ENCODE measurements at places on chromosomes 11 and 22.
A peak's percentile ranks its signal among the peaks of the same experiment; 100 is the strongest.

GRCh38 chr11:30454541-30454940, 131.6 kb downstream of the MPPED2 start:
- DNase-seq: no peak

DNA sequence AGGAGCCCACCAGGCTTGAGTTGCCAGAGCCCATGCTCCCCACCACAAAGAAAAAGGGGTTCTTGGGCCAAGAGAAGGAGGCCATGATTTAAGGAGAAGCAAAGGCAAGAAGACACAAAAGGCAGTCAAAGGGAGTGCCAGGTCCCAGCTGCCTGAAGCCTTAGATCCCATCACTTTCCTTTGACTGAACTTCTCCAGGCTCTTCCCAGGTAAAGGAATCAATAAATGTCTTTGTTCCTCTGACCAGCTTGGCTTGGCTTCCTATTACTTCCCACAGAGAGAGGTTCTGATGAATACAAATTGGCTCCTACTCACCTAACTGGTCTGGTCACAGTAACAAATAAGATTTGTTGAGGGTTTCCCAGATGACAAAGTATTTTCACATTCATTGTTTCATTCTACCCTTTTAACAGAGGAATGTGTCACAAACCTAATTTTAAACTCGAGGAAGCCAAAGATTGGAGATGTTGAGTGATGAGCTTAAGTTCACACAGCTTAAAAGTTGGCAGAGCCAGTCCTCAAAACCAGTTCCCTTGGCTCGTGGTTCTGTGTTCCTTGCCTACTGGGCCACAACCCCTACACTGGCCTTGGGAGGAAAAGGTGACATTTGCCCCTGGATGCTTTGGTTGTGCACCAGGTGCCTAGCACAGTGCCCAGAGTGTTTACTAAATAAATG, 96.4 kb upstream of the SESN3 start:
- no peak for DNase-seq

DNA sequence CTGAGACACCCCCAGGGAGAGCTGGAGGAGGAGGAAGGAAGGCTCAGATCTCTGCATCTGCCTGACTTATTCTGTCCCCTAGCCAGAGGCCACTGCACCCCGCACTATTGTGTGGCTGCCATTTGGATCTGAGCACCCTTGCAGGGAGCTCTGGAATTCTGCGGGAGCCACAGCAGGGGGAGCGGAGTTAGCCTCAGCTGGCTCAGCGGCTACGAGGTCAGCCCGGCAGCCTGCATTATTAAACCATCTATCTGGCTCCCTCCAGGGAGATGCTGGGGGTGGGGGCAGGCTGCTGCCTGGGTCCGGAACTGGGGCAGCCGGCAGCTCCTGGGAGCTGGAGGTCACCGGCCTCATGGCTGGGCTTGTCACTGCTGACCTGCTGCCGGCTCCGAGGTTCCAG, 6.5 kb upstream of the ELFN2 start:
- no peak for DNase-seq

- DNase-seq: no peak
Measured at GRCh38 chr11:33613404-33613803, 87.2 kb downstream of the C11orf91 start.

DNA sequence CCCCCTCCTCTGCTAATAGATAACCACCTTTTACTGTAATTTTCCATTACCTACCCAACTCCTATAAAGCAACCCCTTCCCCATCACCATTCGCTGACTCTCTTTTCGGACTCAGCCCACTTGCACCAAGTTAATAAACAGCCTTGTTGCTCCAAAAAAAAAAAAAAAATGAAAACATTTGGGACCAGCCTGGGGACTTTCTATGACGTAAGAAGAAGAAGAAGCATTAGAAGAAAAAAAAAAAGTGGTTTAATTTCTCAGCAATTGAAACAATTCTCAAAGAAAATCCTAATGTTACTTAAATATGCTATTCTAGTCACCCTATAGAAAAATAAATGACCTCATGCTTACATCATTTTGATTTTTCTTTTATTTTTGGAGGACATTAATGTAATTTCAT, 301.5 kb upstream of the ANO3 start:
- DNase-seq: no peak

GRCh38 chr11:37926772-37927171, 1328.7 kb upstream of the RAG2 start:
- DNase-seq: no peak

- DNase-seq: no peak
Measured at GRCh38 chr11:132106096-132106982, 735.9 kb downstream of the NTM start.

DNA sequence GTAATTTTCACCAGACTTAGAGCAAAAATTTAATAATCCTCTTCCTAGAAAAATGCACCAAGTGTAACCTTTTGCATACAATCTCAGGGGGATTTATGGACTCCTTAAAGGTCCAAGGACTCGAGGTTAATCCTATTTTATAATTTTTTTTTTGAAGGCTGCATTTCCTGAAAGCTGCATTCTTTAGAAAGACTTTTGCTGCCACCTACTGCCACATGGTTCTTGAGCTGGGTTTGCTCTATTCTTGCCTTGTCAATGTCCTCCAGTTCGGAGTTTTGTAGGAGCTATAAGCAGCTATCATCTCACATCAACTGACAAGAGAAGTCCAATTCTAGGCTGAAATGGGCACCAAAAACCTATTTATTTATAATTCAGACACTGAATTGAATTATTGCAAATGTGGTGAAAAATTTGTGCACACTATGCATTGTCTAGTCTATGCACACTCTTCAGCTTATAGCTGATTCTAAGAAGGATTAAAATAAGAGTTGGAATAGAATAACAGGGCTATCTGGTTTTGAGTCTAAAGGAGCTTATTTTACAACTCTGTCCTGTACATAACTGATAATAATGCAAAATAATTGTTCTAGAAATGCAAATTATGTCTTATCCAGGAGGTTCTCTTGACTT, 31.3 kb downstream of the TRAF6 start:
- DNase-seq: peak; percentile 50

GRCh38 chr11:78492973-78493372, 75.4 kb upstream of the GAB2 start:
- no peak for DNase-seq

GRCh38 chr22:40270748-40271373, 75.4 kb upstream of the ADSL start:
- DNase-seq: no peak

- DNase-seq: no peak
Measured at GRCh38 chr11:12983336-12983735, 25.8 kb upstream of the RASSF10 start.

GRCh38 chr11:126109941-126110731, 47.5 kb upstream of the CDON start:
- no peak for DNase-seq

- DNase-seq: no peak
Measured at GRCh38 chr22:30167296-30167695, 79.3 kb downstream of the LIF start.

DNA sequence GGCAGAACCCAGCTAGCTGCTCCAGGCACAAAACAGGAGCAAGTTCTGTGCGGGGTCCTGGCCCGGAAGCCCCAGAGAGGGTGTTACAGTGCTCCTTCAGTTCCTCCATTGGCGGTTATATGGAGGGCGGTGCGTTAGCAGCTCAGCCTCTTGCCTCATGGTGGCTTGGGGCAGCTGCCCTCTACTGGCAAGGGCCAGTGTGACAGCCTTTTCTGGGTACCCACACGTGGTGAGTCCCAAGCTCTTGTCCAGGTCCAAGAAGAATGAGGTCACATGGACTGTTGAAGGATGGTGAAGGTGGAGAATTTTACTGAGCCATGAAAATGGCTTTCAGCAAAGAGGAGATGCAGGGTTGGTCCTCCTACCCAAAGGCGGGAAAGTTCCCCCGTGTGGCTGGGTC, 100.5 kb downstream of the WT1 start:
- no peak for DNase-seq

DNA sequence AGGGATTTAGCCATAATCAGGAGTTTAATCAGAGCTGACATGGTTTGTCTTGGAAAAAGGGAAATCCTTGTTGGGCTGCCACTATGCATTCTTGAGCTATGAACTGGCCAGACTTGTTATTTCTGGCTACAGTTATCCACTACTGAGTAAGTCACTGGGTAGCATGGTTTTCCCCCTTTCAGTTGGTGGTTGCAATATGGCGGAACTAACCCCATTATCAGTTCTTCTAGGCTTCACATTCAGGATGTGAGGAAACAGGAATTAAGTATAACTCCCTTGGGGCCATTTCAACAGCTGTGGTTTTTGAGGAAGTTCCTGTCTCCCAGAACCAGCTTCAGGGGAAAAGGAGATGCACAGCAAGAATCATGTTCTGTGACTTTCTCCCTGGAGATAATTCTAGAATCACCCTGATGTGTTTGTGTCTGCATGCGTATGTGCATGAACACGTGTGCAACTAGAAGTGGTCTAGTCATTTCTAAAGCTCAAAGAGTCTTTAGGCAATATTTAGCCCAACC, 103.0 kb upstream of the CD44 start:
- DNase-seq: no peak

DNA sequence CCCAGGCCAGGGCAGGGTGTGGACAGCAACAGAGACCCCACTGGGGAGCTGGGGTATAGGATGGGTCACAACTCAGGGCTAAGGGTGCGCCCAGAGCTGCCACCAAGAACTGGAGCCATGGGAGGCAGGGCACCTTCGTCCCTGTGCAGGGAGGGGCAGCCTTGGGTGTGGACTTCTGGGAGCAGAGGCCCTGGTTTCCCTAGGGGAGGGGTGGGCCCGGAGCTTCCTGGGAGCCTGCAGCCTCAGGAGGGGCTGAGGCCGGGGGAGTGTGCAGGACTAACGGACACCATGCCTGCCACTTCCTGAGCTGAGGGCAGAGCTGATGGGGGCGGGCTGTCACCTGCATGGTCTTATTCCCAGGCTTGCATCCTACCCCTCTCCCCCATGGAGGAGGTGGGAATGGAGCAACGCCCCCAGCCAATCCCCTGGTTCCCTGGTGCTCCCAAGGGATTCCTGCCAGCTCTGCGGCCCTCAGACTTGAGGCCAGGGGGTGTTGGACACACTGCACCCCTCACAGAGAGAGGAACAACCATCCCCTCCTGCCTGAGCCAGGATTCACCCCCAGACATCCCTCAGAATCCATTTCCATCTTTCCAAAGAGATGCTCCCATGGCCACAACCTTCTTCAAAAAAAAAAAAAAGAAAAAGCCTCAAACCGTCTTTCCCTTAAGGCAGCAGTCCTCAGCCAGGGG, 225.7 kb downstream of the CTTN start:
- DNase-seq: no peak
